ENCODE measurements at places on chromosomes 6 and 20.

DNA sequence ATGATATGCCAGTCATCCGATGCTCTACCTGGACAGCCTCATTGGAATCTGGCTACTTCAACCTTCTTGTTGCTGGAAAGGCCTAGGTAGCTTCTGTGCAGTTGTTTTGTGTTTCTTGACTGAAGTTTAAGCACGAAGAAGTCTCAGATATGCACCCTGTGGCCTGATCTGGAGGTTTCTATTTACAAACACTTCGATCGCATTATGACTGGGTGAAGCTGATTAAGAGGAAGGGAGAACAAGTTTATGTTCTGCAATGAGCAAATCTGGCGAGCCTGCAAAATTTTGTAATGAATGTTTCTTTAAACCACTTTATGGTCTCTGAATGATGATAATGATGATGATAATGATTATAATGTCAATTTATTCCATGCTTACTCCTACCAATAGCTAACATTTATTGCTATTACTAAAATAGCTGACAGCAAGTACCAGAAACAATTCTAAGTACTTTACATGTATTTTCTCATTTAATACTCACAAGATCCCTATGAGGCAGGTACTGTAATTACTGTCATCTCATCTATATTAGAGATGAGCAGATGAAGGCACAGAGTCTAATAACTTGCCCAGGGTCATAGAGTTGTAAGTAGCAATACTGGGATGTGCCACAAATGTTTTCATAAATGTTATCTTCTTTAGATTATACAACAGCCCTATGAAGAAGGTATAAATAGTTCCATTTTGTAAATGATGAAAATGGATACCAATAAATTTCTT lies 126.1 kb upstream of the UST start:
- DNase-seq = no peak

GRCh38 chr6:15246666-15247499 lies 1.0 kb downstream of the JARID2 start:
- DNase-seq = no peak

DNA sequence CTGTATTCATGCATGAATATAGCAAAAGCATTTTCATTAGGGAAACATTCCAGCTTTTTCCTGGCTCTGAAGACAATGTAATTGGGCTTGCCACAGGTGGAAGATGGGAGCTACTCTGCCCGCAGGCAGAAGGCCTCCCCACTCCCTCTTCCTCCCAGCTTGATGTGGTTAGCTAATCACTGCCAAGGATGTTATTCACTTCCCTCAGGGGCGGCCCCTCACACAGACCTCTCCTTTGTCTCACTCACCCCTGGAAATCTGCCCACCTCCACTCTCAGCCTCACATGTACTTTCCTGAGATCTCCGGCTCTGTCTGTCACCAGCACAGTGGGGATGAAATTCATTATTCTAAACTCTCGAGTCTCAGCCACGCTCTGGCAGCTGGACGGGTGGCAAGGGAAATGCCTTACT lies 100.7 kb downstream of the ANKRD60 start:
- DNase-seq = no peak

DNA sequence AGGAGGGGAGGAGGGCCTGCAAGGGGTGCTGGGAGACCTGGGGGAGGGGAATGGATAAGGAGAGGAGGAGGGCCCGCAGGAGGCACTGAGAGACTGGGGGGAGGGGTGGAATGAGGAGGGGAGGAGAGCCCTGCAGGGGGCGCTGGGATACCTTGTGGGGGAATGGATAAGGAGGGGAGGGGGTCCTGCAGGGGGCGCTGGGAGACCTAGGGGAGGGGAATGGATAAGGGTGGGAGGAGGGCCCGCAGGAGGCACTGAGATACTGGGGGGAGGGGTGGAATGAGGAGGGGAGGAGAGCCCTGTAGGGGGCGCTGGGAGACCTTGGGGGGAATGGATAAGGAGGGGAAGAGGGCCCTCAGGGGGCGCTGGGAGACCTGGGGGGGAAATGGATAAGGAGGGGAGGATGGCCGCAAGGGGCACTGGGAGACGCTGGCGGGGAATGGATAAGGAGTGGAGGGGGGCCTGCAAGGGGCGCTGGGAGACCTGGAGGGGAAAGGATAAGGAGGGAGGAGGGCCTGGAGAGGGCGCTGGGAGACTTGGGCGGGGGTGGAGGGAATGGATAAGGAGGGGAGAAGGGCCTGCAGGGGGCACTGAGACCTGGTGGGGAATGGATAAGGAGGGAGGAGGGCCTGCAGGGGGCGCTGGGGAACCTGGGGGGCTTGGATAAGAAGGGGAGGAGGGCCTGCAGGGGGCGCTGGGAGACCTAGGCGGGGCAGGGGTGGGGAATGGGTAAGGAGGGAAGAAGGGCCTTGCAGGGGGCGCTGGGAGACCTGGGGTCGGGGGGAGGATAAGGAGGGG lies 1.3 kb upstream of the CTCFL start:
- no peak for DNase-seq

DNA sequence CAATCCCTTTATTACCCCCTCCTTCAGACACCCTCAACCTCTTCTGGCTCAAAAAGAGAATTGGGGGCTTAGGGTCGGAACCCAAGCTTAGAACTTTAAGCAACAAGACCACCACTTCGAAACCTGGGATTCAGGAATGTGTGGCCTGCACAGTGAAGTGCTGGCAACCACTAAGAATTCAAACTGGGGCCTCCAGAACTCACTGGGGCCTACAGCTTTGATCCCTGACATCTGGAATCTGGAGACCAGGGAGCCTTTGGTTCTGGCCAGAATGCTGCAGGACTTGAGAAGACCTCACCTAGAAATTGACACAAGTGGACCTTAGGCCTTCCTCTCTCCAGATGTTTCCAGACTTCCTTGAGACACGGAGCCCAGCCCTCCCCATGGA lies 2.2 kb downstream of the TNF start:
- no peak for DNase-seq

GRCh38 chr6:56328728-56329090 lies 81.3 kb upstream of the COL21A1 start:
- no peak for DNase-seq

DNA sequence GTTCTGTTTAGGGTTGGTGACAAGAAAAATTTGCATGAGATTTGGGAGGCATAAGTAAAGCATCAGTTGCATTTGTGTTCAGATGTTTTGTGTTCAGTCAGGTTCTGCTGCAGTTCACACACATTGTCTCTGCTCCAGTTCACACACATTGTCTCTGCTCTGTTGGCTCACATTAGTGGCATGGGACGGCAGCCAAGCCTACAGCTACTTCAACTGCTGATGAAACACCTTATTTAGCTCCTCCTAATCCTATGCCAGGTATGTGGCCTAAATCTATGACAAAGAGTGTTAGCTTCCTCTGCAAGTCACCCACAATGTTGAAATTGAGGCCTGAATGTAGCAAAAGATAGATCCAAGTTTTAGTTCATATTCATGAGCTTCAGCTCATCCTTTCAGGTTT lies 278.1 kb upstream of the SYNCRIP start:
- no peak for DNase-seq

GRCh38 chr6:151351146-151351700 lies 40.1 kb downstream of the ZBTB2 start:
- DNase-seq = no peak

DNA sequence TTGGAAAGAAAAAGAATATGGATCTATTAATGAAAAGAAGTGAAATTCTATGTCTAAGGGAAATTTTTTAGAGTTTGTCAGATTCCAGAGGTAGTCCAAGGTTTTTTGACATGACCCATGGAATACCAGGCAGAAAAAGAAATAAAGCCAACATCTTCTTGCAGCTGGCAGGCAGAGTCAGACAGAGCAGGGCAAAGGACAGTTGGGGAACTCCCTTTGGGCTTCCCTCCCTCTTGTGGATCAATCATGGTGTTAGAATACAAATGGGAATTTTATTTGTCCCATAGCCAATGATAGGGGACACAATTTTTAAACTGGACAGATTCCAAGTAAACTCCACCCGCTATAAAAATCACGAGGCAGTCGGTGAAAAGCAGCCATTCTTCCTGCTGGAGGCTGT lies 92.1 kb upstream of the TAB2 start:
- no peak for DNase-seq

GRCh38 chr6:164048840-164049516 lies 634.5 kb downstream of the QKI start:
- DNase-seq = no peak

GRCh38 chr6:74280130-74280692 lies 584.2 kb downstream of the CD109 start:
- no peak for DNase-seq

GRCh38 chr6:119484598-119484997 lies 135.0 kb upstream of the MAN1A1 start:
- no peak for DNase-seq

GRCh38 chr20:61835301-61835700 lies 230.4 kb downstream of the TAF4 start:
- no peak for DNase-seq

GRCh38 chr6:93858213-93858612 lies 438.9 kb upstream of the EPHA7 start:
- no peak for DNase-seq

- no peak for DNase-seq
Observed at GRCh38 chr20:63073738-63074065, 66.9 kb upstream of the BHLHE23 start.

DNA sequence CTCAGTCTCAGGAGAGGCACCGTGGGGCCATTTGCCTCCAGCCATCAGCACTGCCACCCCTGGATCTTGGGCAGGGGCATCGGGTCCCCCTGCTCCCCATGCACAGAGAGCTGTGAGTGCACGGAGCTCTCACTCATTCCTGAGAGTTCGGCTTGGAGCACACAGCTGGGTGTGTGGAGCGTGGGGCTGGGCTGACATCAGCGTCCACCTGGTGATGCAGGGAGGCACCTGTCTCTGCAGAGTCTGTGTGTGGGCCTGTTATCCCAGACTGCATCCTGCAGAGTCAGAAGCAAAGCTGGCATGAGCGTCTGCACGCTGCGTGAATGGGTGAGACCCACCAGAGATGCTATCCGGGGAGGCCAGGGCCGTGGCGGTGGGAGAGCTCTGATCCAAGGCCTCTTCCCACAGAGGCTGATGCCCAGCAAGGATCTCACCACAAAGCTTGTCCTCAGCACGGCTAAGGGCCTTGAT lies 248.8 kb upstream of the AFDN start:
- no peak for DNase-seq

GRCh38 chr20:18662279-18663040 lies 74.6 kb downstream of the DTD1 start:
- DNase-seq = no peak

- DNase-seq = no peak
Observed at GRCh38 chr6:170294298-170294730, 3.4 kb upstream of the DLL1 start.

GRCh38 chr6:16396497-16397319 lies 158.3 kb downstream of the GMPR start:
- DNase-seq = no peak

- no peak for DNase-seq
Observed at GRCh38 chr6:151837223-151837622, 29.7 kb downstream of the ESR1 start.

DNA sequence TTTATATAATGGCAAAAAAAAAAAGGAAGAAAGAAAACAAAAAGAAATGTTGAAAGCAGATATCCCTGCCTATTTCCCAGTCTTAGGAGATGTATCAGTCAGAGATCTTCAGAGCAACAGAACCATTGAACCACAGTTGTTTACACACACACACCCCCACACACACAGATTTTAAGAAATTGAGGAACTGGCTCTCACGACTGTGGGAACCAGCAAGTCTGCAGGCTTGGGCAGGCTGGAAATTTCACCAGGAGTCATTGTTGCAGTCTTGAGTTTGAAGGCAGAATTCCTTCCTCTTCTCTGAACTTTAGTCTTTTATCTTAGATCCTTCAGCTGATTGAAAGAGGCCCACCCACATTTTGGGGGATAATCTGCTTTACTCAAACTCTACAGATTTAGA lies 380.9 kb downstream of the CDKAL1 start:
- DNase-seq = no peak

GRCh38 chr20:57973886-57974285 lies 254.6 kb downstream of the ANKRD60 start:
- DNase-seq = no peak

- DNase-seq = no peak
Observed at GRCh38 chr20:8652396-8652795, 416.5 kb upstream of the PLCB4 start.

DNA sequence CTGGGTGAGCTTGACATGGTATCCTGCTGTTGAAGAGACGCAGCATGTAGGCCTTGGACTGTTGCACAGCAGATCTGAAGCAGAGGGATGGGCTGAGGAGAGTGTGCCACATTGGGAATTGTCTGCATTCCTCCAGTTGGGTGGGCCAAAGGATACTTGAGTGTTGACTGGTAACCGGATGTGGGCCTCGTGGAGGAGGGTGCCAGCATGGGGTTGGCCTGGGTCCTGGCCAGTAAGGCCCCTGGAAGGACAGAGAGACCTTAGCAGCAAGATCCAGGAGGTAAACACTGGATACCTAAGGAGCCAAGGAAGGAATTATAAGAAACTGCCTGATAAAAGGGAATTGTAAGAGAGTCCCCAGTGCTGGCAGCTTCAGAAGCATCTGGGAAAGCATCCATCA lies 76.9 kb downstream of the FIG4 start:
- DNase-seq = no peak

GRCh38 chr6:17871189-17871519 lies 116.3 kb downstream of the KIF13A start:
- DNase-seq = no peak

- no peak for DNase-seq
Observed at GRCh38 chr6:30206799-30207618, 6.2 kb downstream of the TRIM26 start.

- no peak for DNase-seq
Observed at GRCh38 chr6:79152269-79152737, 74.2 kb upstream of the PHIP start.

DNA sequence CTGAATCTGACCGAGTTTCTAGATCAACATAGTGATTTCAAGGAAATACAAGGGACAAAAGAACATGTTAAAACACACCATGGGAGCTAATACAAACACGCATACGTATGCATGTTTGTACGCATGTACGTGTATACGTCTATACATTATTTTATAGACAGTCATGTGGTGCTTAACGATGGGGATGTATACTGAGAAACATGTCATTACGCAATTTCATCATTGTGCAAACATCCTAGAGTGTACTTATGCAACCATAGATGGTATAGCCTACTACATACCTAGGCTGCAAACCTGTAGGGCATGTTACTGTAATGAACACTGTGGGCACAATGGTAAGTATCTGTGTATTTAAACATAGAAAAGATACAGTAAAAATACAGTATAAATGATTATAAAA lies 25.0 kb upstream of the NELFCD start:
- DNase-seq = no peak

GRCh38 chr6:7684076-7684475 lies 41.8 kb upstream of the BMP6 start:
- DNase-seq = no peak

DNA sequence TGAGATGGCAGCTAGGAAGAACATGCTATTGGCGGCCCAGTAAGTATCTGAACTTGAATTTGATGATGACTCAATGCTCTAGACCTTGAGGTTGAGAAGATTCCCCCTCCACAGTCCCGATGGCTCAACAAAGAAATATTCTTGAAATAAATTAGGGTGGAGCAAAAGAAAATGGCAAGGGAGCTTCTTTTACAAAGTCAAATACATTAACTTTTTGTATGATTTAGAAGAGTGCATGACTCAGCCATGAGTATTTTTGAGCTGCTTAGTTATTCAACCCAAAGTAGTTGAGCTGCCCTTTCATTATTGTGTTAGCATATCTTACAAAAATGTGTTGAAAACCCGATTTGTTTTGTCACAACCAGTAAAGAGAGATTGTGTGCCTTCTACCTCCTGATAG lies 7.6 kb downstream of the TFAP2C start:
- no peak for DNase-seq

Measured in NCI-H187 treated with DMSO at 0.1 percent for 48 hours (cell line).